Liver (tissue), 10 donors: ENCODE measurements at places on chromosomes 4 and X. TPM values are rescaled to one million over a fixed set of nuclear protein-coding genes. Genes with fewer than 3 reads are reported as not detected.

TEX13B gene
- polyA plus RNA-seq: not detected

DTHD1 gene
- 0.07 TPM for polyA plus RNA-seq

PRPS2 gene
- 14.0 TPM for polyA plus RNA-seq

BBS12 gene
- polyA plus RNA-seq: 0.53 TPM
